Right ventricle myocardium inferior (tissue), 1 donor: ENCODE measurements at places on chromosomes 11 and 22. TPM values are rescaled to one million over a fixed set of nuclear protein-coding genes. Genes with fewer than 3 reads are reported as not detected.
A peak's percentile ranks its signal among the peaks of the same experiment; 100 is the strongest.

DNA sequence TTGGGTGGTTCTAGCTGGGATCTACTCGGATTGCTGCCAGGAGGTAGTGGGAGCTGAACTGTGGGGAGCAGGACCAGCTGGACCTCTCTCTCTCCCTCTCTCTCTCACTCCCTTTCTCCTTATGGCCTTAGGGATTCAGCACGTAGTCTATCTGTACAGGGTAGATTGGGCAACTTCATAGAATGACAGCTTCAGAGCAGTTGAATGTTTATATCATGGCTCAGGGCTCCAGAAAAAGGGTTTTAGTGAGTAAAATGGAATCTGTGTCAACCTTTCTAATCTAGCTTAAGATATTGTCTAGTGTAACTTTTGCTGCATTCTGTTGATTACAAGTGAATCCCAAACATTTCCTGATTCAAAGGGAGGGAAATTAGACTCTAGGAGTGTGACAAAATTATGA lies 127.7 kb upstream of the PDGFD start:
- DNase-seq, result no peak

DNA sequence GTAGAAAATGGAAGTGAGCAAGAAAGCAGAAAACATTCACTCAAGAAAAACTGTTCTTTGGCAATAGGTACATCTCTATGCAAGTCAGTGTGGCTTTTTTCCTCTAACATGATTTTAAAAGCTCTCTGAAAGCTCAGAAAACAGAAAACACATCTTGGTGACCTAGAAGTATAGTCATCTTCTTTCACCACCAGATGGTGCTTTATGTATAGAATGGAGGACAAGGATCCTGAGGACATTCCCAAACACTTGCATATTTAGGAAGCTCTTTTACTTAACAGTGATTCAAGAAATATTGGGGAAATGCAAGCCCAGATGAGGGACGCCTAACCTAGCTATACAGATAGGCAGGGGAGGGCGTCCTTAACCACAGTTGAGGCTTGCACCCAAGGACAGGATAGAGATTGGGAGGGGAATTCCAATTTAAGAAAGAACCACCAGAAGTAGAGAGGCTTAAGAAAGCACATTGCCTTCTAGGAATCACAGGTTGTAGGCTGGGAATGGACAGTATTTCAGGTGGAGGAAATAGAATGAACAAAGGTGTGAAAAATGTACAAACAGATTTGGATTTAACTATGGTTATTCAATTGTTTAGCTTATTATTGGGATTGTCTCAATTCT lies 13.8 kb upstream of the CCDC81 start:
- DNase-seq, result no peak

- DNase-seq, result no peak
Observed at GRCh38 chr11:115471367-115471766, 32.8 kb downstream of the CADM1 start.

- DNase-seq, result no peak
Observed at GRCh38 chr11:95242091-95242844, 11.3 kb upstream of the SESN3 start.

DNA sequence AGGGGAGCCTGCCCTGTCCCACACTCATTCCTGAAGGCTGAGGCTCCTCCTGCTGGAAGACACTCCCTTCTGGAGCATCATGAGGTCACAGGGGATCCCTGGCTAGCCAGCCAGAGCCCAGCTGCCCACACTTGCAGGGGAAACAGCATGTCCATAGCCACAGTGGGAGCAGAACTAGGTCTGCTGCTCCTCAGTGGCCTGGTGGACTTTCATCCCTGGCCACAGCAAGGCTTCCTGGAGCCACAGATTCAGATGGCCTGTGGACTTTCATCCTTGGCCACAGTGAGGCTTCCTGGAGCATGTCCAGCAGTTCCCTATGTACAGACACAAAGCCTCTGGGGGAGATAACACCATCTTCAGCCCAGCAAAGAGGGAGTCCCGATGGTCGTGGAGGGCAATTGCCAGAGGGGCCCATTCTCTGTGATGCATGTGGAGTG lies 5.9 kb upstream of the APOL6 start:
- DNase-seq, result no peak

DNA sequence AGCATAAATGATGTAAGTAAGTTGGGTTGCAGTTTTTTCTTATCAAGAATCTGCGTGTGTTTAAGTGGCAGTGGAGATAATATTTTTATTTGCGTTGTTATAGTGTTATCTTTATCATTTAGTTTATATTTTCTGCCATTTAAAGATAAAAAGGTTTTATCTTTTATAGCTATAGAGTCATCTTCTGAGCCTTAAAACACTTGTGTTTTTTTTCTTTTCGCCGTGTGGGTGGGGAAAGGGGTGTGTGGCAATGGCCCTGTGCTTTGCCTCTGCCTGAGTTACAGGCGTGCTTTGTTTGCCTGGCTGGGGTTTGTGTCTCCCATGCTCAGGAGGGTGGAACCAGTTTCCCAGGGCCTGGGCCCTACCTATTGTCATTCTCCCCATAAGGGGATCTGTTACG lies 16.2 kb downstream of the ARHGEF12 start:
- DNase-seq, result no peak

DNA sequence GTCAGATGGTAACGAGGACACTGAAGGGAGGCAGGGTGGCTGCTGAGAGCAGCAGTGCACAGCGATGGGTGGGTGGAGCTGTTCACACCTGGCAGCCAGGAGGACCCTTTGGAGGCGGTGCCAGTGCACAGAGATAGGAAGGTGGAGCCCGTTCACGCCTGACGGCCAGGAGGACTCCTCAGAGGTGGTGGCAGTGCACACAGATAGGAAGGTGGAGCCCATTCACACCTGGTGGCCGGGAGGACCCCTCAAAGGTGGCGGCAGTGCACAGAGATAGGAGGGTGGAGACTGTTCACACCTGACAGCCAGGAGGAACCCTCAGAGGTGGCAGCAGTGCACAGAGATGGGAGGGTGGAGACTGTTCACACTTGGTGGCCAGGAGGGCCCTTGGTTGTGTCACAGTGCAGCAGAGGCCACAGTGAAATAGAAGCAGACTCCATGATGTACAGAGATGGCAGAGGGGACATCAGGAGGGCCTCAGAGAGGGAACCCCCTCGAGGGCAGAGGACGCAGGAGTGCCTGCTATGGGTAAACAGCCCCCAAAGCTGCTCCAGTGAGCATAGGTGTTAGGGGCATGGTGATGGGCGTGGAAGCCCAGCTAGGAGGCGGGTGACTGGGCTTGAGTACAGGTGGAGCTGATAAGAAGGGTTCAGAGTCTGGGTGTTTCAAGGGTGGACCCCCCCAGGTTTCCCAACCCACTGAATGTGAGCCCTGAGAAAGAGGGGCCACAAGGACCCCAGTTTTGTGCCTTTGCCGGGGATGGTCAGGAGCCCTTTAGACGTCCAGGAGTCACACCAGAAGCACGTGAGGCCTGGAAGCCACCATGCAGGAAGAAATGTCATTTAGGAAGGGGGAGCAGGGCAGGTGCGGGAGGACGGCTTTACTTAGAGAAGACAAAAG lies 566.7 kb downstream of the BRD1 start:
- no peak for DNase-seq

GRCh38 chr11:35868491-35868890 lies 75.4 kb upstream of the LDLRAD3 start:
- no peak for DNase-seq

GRCh38 chr11:117774553-117774952 lies 22.5 kb downstream of the DSCAML1 start:
- no peak for DNase-seq

DNA sequence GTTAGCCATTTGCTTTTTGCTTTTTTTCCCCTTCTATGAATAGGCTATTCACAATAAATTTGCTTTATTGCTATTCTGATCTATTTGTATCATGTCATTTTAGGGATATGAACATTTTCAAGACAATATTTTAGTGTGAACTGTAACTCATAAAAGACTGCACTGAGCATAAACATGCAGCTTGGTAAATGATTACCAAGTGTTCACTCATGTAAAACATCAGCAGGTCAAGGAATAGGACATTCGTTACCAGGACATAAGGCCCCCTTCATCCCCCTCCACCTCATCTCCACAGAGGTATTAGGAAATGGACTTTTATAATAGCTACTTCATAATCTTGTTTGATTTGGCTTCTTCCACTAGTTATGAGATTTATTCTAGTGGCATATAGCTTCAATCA lies 12.4 kb downstream of the NLRP14 start:
- no peak for DNase-seq

DNA sequence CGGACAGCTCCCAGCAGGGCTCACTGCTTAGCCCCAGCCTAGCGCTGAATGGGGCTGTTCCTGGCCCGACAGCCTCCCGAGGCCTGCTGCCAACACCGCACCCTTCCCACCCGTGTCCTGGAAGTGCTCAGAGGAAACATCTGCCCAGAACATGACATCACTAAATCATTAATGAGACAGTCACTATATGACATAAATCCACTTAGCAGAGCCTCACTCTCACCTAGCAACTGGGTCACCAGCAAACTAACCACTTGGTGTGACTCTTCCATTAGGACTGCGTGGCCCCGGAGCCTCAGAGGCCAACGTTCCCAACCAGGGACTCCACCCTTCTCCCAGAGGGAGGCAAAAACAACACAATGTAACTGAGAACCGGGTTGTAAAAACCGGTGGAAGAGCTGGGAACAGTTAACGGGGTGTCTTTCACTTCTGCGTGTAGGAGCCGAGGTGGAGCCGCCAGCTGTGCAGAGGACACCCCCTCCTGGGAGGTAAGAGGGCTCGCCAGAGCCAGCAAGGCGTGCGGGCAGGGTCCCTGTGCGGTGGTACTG lies 21.4 kb upstream of the PACSIN2 start:
- DNase-seq, result peak; percentile 82

DNA sequence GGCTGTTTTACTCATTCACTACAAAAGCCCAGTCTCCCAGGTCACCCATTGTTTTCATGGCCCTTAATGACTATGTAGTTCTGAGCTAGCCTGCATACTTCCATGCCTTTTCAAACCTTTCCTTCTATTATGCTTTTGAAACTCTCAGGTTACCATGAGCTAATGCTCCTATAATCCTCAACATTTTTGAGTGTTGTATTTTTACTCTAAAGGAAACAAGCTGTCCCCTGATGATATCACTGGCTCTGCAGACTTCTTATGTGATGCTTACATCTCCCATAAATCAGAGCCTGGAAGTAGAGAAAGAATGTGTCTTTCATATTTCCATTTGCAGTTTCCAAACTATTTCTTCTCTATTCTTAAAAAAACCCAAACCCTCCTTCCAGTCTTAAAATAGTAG lies 159.0 kb upstream of the RAG2 start:
- no peak for DNase-seq

DNA sequence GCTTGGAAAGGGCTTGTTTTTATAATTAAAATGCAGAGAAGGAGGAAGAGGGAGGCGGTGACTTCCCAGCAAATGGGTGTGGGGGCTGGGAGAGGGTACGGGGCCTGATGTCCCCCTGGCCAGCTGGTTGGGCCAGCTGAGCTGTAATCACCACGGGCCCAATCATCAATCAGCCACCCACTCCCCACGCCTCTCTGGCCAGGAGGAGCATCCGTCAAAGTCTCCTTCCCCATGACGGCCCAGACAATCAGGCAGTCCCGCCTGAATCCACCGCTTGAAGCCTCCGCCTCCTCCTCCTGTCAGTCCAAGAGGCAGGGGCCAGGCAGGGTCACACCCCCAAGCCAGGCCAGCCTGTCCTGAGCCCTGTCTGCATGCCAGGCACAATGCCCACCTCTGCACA lies 13.3 kb upstream of the CABP7 start:
- no peak for DNase-seq

- DNase-seq, result no peak
Observed at GRCh38 chr11:78339483-78339882, 78.1 kb downstream of the GAB2 start.

GRCh38 chr11:101433151-101433550 lies 150.7 kb downstream of the TRPC6 start:
- DNase-seq, result no peak

DNA sequence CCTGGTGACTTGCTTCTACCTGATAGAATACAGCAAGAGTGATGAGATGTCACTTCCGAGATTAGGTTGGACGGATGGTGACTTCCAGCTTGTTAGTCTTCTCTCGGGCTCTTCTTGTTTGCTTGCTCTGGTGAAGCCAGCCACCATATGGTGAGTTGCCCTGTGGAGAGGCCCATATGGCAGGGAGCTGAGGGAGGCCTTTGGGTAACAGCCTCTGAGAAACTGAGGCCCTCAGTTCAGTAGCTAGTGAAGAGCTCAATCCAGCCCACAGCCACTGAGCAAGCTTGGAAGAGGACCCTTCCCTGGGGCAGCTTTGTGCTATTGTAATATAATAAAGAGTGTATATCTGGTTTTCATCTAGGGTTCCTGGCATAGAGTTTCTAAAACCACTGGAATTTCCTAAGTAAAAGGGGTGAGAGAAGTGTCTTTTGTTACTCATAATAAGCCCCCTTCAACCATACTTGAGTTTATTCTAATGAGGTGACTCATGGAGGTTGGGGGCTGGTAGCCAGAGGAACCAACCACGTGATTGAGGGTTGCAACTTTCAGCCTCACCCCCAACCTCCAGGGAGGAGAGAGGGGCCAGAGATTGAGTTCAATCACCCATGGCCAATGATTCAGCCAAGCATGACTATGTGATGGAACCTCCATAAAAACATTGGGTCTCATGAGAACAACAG lies 8.0 kb upstream of the TPCN2 start:
- no peak for DNase-seq

- no peak for DNase-seq
Observed at GRCh38 chr11:29214833-29215232, 802.0 kb downstream of the KCNA4 start.

GRCh38 chr11:9681583-9682372 lies 17.9 kb downstream of the SWAP70 start:
- DNase-seq, result no peak

DNA sequence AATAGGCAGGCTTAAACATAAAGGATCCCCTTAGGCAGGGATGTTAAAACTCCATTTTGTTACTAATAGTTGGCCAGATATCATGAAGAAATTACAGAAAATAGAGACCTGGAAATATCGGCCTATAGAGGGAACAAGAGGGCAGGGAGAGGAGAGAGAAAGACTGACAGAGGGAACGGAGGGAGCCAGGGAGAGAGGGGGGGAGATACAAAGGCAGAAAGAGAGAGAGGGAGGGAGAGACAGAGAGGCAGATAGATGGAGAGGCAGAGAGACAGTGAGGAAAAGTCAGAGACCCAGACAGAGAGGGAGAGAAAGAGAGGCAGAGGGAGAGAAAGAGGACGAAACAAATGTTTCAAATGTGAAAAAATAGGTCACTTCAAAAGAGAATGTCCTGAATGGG lies 53.5 kb downstream of the ZNF280B start:
- DNase-seq, result no peak

ISX gene
- not detected for total RNA-seq
